ENCODE measurements at places on chromosomes 4 and X.
A peak's percentile ranks its signal among the peaks of the same experiment; 100 is the strongest.

GRCh38 chrX:19956923-19957322 is 33.9 kb downstream of the BCLAF3 start:
- DNase-seq, result no peak

- DNase-seq, result no peak
These were observed 229.2 kb upstream of the AFF2 start for GRCh38 chrX:148271263-148271662.

GRCh38 chrX:17882680-17883079 is 21.6 kb upstream of the RAI2 start:
- DNase-seq, result no peak

- DNase-seq, result no peak
These were observed 99.5 kb downstream of the COX18 start for GRCh38 chr4:72969976-72970375.

DNA sequence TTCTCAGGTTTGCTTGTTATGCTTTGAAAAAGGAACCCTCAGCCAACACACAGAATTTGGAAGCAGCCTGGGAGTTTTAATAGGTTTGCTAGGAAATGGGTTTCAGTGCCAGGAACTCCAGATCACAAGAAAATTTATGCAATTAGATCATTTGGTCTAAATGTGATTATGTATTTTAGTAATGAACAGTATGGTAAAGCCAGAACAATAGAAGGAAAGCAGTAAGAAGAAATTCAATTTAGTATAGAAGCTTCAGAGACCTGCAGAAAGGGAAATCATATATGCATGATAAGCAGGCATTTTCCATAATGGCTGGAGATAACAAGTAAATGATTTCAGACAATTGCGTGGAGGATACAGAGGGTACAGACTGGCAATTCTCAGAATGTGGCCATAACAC is 184.7 kb downstream of the KCNIP4 start:
- no peak for DNase-seq

- DNase-seq, result no peak
These were observed 55.7 kb upstream of the PPARGC1A start for GRCh38 chr4:23945451-23946017.

GRCh38 chrX:16853537-16853936 is 16.6 kb downstream of the RBBP7 start:
- no peak for DNase-seq

DNA sequence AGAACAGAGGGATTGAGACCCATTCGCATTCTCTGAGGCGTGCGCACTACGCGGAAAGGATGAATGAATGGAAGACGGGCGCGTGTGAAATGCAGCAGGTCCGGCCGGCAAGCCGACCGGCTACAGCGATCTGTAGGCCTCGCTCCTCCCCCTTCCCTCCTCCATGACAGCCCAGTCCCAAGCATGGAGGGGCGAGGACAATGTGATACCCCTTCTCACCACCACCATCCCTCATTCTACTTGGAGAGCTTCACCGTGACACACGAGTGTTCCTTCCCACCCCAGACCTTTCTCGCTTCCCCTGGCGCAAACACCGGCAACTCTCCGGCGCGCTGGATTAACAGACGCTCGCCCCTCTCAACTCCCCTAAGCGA is 815 bp downstream of the EIF4E start:
- DNase-seq, result peak; percentile 85

DNA sequence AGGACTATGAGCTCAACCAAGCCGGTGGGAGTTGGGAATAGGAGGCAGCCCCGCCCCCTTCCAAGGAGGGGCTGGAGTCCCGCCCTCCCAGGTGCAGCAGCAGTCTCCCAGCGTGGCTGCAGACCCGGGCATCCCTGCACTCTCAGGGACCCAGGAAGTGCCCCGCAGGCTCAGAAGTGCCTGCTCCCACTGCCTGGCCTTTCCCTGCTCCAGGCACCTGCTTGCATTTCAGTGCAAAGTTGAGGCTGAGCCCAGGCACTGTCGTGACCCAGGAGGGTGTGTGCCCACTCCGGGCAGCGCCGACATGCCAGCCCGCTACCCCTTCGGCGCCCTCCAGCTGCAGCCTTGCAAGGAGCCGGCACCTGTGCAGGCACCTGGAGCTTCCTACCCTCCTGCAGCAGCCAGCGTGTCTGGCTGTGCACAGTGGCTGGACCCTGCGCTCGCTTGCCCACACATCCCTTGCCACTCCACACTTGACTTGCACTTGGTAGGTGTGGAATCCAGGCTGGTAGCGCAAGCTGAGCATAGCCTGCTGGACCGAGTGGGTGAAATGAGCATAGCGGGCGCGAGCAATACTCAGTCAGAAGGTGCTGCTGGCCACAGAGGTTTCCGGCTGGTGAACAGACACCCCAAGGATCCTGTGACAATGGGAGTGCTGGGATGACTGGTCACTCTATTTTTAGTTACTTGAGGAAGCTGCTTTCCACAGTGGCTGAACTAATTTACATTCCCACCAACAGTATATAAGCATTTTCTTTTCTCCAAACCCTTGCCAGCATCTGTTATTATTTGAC is 236.3 kb downstream of the PCDH10 start:
- DNase-seq, result no peak

DNA sequence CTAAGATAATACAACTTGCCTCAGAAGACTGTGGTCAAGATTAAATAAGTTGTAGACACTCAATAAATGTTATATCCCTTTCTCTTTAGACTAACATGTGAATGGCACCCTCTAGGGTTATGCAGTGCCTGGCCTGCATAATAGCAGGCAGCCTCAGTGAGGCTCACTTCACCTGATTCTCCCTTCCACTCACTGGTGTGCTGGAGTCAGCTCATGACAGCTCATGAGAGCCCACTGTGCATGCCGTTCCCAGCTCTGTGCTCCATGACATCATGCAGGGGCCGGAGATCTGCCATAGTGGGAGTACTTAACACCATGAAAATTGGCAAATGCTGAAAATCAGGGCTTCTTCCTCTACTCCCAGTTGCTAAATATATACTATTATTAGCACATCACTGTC is 64.5 kb downstream of the TEC start:
- DNase-seq, result no peak

DNA sequence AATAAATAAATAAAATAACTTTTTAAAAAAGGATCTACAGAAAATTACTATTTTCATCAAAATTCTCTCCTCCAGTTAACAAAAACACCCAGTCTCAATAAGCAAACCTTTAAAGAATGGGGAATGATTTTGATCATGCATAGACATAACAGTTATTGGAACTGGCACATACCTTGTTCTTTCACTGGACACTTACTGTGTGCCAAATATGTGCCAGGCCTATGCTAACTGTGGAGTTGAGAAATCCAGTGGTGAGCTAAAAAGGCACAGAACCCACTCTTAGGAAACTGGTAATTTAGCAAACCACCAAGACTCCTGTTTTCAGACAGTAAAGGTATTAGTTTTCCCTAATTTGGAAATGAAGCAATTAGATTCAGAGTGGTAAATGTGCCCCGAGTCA is 39.1 kb downstream of the CLOCK start:
- no peak for DNase-seq

- peak; percentile 5 for DNase-seq
These were observed 521.6 kb upstream of the SLIT2 start for GRCh38 chr4:19729886-19730651.

DNA sequence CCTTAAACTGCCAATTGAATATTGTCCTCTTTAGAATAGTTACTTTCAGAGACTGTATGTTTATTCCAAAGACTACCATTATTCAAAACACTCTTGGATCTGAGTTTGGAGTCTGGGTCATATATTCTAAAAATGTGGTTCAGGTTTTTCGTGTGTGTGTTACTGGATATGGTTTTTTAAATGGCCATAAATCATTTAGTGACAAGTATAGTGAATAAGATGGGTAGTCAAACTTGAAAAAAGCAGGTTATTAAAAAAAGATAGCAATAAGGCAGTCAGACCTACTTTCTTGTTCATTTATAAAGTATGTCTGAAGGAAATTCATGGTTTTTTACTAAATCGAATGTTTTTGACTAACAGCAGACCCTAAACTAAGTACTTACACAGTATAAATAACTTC is 59.3 kb downstream of the DCK start:
- DNase-seq, result no peak

- no peak for DNase-seq
These were observed 349.3 kb upstream of the GALNT7 start for GRCh38 chr4:172819353-172819752.

DNA sequence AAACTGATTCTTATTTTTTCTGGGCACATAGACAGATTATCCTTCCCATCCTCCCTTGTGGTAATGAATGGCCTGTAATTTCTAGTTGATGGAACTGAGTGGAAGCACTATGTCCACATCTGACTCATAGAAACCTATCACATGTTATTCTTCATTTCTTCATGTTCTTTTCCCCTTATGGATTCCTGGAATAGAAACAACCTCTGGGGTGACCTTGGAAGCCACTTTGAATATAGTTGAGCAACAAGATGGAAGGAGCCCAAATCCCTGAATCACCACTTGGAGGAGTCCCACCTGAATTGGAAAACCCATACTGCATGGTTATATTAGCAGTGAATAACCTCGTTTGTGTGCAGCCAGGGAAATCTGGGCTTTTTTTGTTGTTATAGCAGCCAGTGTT is 137.8 kb downstream of the MID1IP1 start:
- no peak for DNase-seq

DNA sequence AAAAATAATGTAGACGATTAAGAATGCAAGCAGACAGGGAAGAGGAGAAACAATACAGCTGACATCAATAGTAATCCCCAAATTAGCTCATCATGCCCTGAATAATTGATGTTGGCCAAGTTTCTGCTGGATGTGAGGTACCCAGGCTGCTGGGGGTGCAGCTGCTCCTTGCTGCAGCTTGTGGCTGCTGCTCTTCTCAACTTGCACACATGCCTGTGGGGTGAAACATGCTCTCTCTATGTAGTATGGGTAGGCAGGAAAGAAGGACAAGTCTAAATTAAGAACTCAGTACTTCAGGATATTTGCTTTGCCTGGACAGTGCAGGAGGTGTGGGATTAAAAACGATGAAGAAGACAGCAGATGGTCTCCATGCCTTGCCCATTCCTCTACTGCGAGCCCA is 16.7 kb downstream of the EDA2R start:
- no peak for DNase-seq

GRCh38 chrX:22314692-22315091 is 42.0 kb downstream of the CBLL2 start:
- no peak for DNase-seq

DNA sequence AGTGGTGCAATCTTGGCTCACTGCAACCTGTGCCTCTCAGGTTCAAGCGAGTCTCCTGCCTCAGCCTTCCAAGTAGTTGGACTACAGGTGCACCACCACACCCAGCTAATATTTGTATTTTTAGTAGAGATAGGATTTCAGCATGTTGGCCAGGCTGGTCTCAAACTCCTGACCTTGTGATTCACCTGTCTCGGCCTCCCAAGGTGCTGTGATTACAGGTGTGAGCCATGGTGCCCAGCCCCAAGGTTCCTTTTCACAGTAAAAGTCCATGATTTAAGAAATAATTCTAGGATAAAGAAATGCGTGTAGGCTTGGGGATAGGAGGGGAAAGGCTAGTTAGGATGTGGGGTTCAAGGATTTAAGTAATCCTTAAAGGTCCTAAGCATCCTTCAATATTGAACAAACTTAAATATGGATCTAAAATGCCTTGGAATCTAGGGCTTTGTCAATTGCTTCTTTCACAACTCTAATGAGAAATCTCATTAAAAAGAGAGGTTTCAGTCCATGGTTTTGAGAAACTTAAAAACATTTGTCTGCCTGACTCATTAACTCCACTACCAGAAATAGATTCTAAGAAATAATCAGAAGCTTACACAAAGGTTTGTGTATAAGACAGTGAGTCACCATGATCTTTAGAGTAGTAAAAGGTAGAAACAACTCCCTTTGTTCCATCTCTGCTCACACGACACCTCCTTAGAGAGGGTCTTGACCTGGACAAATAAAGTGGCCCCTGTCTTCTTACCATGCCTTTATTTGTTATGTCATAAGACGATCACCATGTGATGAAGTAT is 203.2 kb downstream of the PTTG2 start:
- DNase-seq, result no peak

GRCh38 chrX:139559383-139560042 is 29.0 kb downstream of the F9 start:
- DNase-seq, result peak; percentile 23

- DNase-seq, result no peak
These were observed 7.6 kb downstream of the SLC25A43 start for GRCh38 chrX:119406776-119407175.

- no peak for DNase-seq
These were observed 50.4 kb upstream of the PGAM4 start for GRCh38 chrX:78019586-78020483.

DNA sequence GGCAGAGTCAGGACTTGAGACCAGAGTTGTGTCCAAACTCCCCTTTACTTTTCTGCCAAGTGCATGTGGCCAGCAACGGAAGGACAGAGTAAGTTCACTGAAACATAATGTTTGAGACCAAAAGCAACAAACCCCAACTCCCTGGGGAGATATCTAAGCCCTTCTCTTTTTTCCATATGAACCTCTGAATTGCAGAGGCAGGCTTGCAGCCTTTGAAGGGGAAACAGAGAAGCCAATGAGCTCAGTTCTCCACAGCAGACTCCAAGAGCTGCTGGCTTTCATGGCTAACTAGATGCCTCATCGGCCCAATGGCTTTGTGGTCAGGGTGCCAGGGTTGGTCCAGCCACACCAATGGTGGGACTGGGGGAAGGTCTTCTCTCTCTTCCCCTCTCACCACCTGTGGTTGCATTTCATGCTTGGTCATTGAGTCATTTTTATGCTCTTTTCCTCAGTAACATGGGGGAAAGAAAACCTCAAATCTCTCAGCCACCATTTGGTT is 34.0 kb downstream of the STARD8 start:
- DNase-seq, result no peak

- DNase-seq, result no peak
These were observed 417.9 kb downstream of the PDGFC start for GRCh38 chr4:156553659-156554058.

GRCh38 chrX:147897117-147897516 is 14.6 kb upstream of the FMR1 start:
- DNase-seq, result no peak

DNA sequence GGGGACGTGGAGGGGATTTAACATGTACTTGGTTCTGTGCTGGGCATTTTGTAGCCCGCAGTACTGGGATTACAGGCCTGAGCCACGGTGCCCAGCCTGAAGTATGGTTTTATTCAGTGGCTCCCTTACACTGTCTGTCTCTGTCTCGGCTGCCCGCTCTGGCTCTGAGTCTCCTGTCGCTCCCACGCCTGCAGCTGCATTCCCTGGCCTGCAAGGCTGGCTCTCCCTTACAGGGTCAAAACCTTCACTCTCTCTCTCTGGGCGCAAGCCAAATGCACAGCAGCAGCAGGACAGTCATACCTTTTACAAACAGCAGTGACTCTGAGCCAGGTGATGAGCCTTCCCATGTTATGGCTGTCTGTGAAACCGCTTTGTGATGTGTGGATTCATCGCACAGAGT is 72.1 kb downstream of the HTRA3 start:
- no peak for DNase-seq

Data from activated CD4-positive, alpha-beta T cell treated with anti-CD3 and anti-CD28 coated beads for 36 hours (primary cell).